ENCODE measurements at places on chromosomes 12 and 14. TPM values are rescaled to one million over a fixed set of nuclear protein-coding genes. Genes with fewer than 3 reads are reported as not detected.

CCDC175 gene
- total RNA-seq = not detected

P3H3 gene
- total RNA-seq = 49.6 TPM

TFCP2 gene
- total RNA-seq = 8.5 TPM

MDP1 gene
- 16.9 TPM for total RNA-seq

PPP1R12A gene
- total RNA-seq = 26.0 TPM

PLA2G1B gene
- total RNA-seq = not detected

SSTR1 gene
- 2.4 TPM for total RNA-seq

NTF3 gene
- 0.16 TPM for total RNA-seq

PTGDR gene
- total RNA-seq = not detected

PA2G4 gene
- total RNA-seq = 204 TPM

INHBC gene
- not detected for total RNA-seq

SLCO1B1 gene
- total RNA-seq = not detected

CCDC92 gene
- total RNA-seq = 25.4 TPM

RPS6KL1 gene
- 4.6 TPM for total RNA-seq

FOXN4 gene
- not detected for total RNA-seq

TCL1A gene
- not detected for total RNA-seq

NGB gene
- not detected for total RNA-seq

TCL1B gene
- not detected for total RNA-seq

CLEC2D gene
- 2.5 TPM for total RNA-seq

GLIPR1L2 gene
- 0.16 TPM for total RNA-seq

PZP gene
- total RNA-seq = not detected

BCDIN3D gene
- total RNA-seq = 1.9 TPM

BIN2 gene
- not detected for total RNA-seq

TEX22 gene
- total RNA-seq = 0.16 TPM

TGFB3 gene
- 1.1 TPM for total RNA-seq

KRT79 gene
- 0.16 TPM for total RNA-seq

CPSF6 gene
- 24.8 TPM for total RNA-seq

TMEM63C gene
- 1.8 TPM for total RNA-seq

ENDOU gene
- total RNA-seq = not detected

SAMD15 gene
- total RNA-seq = 2.0 TPM

DAO gene
- not detected for total RNA-seq

KRT71 gene
- not detected for total RNA-seq

CEP290 gene
- total RNA-seq = 8.7 TPM

SRRM4 gene
- under 0.01 TPM for total RNA-seq

C12orf60 gene
- 0.65 TPM for total RNA-seq

SLC17A8 gene
- total RNA-seq = not detected

SSPN gene
- 2.3 TPM for total RNA-seq

RAD51AP1 gene
- total RNA-seq = 15.8 TPM

DNAI7 gene
- total RNA-seq = not detected

ADCK1 gene
- 8.5 TPM for total RNA-seq

ACVRL1 gene
- 3.9 TPM for total RNA-seq

AMN gene
- not detected for total RNA-seq

FMNL3 gene
- 26.9 TPM for total RNA-seq

OAS3 gene
- total RNA-seq = 4.6 TPM

CNTN1 gene
- 2.4 TPM for total RNA-seq

ERP27 gene
- total RNA-seq = 0.33 TPM

SIX1 gene
- 11.7 TPM for total RNA-seq

PAH gene
- not detected for total RNA-seq

MYF6 gene
- 0.13 TPM for total RNA-seq

TAS2R9 gene
- not detected for total RNA-seq

HOXC12 gene
- total RNA-seq = not detected

TOMM20L gene
- not detected for total RNA-seq

PLEK2 gene
- total RNA-seq = 48.1 TPM

PROX2 gene
- not detected for total RNA-seq

TPH2 gene
- total RNA-seq = not detected

KCNH3 gene
- 1.1 TPM for total RNA-seq

NFE2 gene
- total RNA-seq = not detected
